ENCODE measurements at places on chromosomes 6 and 20.

GRCh38 chr6:141451181-141451510 lies 681.6 kb upstream of the GJE1 start:
- no peak for DNase-seq

DNA sequence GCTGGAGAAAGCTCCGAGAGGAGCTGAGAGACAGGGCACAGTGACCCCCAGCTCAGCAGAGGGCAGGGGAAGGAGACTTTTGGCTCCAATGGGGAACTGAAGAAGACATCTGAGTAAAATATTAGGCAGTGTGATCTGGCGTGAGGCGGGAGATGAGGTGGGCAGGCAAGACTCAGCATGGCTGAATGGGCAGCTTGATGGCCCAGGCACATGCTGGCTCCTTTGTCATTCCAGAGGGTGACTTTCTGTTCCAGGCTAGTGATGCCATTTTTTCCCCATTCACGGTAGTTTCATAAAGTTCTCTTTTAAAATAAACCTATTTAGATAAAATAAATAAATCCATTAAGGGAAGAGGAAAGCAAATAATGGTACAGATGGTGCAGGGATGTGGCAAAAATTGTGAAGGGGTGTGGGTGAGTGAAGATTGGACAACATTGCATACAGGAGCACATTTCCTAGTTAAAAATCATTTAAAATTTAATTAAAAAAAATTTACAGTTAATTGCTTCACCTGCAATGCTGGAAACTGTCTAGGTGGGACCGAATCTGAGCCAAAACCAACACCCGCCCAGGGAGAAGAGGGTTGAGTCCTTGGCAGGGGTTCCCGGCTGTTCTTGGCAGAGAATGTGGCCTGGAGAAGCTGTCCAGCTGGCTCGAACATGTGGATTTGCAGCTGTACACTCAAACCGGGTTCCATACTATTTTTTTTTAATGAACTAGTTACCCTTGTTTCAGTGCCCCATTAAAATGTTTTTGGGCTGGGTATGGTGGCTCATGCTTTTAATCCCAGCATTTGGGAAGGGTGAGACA lies 41.7 kb upstream of the PRELID3B start:
- DNase-seq: no peak

GRCh38 chr20:38649275-38649891 lies 47.8 kb downstream of the ARHGAP40 start:
- DNase-seq: no peak

DNA sequence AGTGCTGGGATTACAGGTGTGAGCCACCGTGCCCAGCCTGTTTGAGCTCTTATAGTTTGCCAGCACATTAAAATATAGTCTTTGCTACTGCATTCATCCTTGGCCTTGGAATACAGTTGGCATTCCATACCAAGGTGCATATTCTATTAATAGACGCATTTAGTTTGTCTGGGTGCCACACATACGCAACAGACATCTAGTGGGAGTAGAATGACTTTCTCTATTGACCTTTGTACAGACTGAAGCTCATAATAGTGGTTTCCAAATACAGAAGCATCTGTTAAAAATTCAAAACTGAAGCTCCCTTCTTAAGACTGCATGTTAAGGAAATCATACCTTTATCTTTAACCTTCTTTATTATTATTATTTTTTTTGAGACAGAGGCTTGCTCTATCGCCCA lies 46.7 kb upstream of the FNDC1 start:
- DNase-seq: no peak

DNA sequence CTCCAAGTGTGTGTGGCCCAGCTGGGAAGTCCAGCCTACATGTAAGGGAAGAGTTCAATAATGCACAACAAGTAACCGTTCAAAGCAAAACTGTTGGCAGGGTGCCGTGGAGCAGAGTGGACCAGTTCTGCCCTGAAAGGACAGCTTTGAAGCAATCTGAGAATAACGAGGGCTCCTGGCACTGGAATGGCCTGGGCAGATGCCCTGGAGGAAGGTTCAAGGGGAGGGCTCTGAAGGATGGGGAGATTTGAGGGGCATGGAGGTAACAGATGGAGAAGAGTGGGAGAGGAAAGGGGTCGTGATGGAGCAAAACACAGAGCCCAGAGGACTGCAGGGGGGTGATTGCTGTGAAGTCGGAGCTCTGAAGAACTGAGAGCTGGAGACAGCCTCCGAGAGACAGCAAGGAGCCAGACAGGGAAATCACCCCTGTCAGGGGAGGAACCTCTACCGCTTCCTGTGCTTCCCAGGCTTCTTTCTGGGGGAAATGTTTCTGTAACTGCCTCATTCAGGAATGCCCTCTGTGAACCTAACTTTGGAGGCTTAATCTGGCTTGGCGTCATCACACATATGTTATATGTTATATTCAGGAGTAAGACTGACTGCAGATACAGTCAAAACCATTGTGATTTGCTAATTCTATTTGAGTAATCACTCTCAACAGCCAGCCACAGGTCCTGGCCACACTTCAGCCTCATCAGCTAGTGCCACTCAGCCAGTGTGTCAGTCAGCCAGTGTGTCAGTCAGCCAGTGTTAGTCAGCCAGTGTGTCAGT lies 41.2 kb downstream of the ZC3H12D start:
- no peak for DNase-seq

GRCh38 chr20:14142171-14142570 lies 146.9 kb downstream of the MACROD2 start:
- no peak for DNase-seq

DNA sequence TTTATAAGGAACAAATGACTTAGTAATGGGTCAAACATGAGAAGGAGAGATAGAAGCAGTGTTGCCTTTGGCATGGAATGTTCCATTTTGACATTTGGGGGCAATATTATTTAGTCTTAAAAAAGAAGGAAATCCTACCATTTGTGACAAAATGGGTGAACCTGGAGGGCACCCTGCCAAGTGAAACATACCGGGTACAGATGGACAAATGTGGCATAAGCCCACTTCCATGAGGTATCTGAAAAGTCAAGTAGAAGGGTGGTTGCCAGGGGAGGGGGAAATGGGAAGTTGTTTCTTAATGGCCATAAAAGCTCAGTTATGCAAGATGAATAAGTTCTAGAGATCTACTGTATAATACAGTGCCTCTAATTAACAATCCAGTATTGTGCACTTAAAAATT lies 269.3 kb downstream of the TBC1D7 start:
- no peak for DNase-seq

- no peak for DNase-seq
Measured at GRCh38 chr6:42197555-42198362, 3.0 kb upstream of the GUCA1B start.

DNA sequence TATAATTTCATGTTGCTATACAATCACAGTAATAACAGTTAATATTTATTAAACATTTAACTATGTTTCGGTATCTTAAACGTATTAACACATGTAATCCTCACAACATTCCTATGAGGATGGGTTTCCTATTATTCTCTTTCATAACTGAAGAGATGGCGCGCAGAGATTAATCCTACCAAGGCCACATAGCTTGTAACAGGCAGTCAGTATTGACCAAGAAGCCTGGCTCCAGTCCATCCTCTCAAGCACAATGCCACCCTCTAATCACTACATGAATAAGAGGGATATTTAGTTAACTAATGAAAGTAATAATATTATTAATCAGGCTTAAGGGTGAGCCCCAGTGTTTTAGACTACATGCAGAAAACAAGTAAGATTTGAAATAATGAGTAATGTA lies 149.7 kb upstream of the SIM1 start:
- DNase-seq: no peak

All from CD4-positive, alpha-beta T cell treated with Interleukin-12 subunit alpha and Interleukin-12 subunit beta, for 1 hour (primary cell).